ENCODE measurements at places on chromosomes 1 and 21.
A peak's percentile ranks its signal among the peaks of the same experiment; 100 is the strongest.

DNA sequence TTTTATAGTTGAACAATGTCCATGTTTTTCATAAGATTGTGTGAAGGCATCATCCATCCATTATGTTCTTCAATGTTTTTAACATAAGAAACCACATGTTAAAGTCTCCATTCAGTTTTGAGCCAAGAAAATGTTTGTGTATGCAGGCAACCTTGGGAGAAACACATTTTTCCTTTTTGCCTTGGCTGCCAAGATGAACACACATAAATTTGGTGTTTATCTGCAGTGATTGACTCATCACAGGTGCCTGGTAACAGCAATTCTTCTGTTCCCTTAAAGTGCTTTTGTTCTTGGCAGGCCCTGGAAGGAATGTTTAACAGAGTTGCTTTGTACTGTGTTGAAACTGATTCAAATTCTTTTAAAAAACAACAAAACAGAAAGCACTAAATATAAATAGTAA lies 709.9 kb upstream of the ADGRL4 start:
- no peaks in the 10 kb centered on the region for H3K27me3 ChIP-seq
- no peak overlapping the region for H3K4me3 ChIP-seq
- peak; percentile 6 for DNase-seq
- no peaks in the 10 kb centered on the region for H3K4me1 ChIP-seq
- H3K36me3 ChIP-seq, result no peaks in the 10 kb centered on the region
- H3K27ac ChIP-seq, result no peak overlapping the region

GRCh38 chr1:85144351-85144750 lies 56.5 kb downstream of the SYDE2 start:
- H3K27ac ChIP-seq, result no peak overlapping the region
- DNase-seq, result no peak
- H3K27me3 ChIP-seq, result no peaks in the 10 kb centered on the region
- no peaks in the 10 kb centered on the region for H3K4me1 ChIP-seq
- H3K36me3 ChIP-seq, result no peaks in the 10 kb centered on the region

DNA sequence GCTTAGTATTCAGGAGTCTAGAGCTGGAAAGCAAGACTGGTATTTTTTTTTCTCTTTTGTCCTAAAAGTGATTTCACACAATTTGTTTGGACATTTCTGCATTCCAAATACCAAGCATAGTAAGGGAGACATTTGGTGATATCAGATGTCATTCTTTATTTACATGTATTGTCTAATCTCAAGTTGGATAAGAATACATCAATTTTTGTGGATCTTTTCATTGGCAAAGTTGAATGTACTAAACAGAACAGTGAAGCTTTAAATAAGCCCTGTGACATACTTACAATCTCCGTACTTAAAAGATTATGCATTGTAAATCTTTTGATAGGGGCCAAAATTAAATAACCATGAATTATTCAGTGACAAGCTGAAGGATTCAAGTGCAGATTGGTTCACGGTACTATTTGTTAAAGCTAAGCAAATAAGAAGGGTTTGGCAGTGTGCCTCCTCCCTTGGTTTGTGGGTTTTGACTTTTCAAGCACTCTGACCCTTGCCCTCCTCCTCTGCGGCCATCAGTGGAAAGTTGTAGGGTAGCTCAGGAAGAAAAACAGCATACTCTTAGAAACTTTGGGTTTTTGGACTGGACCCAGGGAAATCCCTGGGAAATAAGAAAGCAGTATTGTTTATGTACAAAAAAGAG lies 663.7 kb downstream of the ADGRL2 start:
- no peaks in the 10 kb centered on the region for H3K36me3 ChIP-seq
- H3K4me3 ChIP-seq, result no peak overlapping the region
- H3K27me3 ChIP-seq, result no peaks in the 10 kb centered on the region
- no peak for DNase-seq

GRCh38 chr1:229042482-229042881 lies 228.4 kb upstream of the RAB4A start:
- no peak overlapping the region for H3K4me3 ChIP-seq
- no peaks in the 10 kb centered on the region for H3K4me1 ChIP-seq
- H3K36me3 ChIP-seq, result no peaks in the 10 kb centered on the region
- no peak overlapping the region for H3K27ac ChIP-seq
- H3K27me3 ChIP-seq, result peaks cover 40% of the 10 kb centered on the region
- no peak for DNase-seq

DNA sequence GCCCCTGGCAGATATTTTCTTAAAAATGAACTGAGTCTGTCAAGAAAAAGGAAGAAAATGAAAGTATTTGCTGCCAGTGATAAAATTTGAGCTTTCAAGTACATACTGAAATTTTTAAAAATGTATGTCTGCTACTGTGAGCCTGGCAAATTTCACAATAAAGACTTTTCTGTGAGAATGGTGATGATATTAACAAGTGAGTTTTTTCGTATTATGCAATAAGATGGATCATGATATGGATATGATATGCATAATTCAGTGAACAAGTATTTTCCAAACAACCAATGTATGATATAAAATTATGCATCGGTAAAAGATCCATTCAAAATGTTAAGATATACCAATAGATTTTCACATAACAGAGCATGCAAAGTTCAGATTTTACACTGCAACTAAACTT lies 15.9 kb downstream of the ST7L start:
- no peaks in the 10 kb centered on the region for H3K4me1 ChIP-seq

GRCh38 chr21:29719521-29719920 lies 220.3 kb downstream of the GRIK1 start:
- H3K36me3 ChIP-seq, result no peaks in the 10 kb centered on the region
- no peak for DNase-seq

All from HCT116 (cell line).